NCI-H460 (cell line): ENCODE measurements at places on chromosomes 5 and 9. TPM values are rescaled to one million over a fixed set of nuclear protein-coding genes. Genes with fewer than 3 reads are reported as not detected.

Gene RHOBTB3
- 148 and 149 TPM in 2 replicates for total RNA-seq

Gene RNF224
- not detected in 2 replicates for total RNA-seq

Gene LECT2
- not detected in 2 replicates for total RNA-seq

Gene DELE1
- total RNA-seq = 78.5 and 79.5 TPM in 2 replicates

Gene PRRC2B
- 77.5 and 83.8 TPM in 2 replicates for total RNA-seq

Gene DRD1
- not detected in 2 replicates for total RNA-seq

Gene PAPPA
- total RNA-seq = 43.0 and 43.5 TPM in 2 replicates

Gene DBH
- total RNA-seq = not detected in 2 replicates

Gene RANBP3L
- total RNA-seq = 0.17 TPM in 1 of 2 replicates, not detected in the other

Gene ADAMTS16
- total RNA-seq = not detected in 2 replicates

Gene CDC25C
- total RNA-seq = 21.5 and 24.3 TPM in 2 replicates

Gene CTSL
- total RNA-seq = 1,987 and 2,122 TPM in 2 replicates

Gene PLCXD3
- total RNA-seq = not detected in 2 replicates

Gene LCN15
- total RNA-seq = not detected in 2 replicates

Gene PCDHGA4
- total RNA-seq = 0.79 and 1.3 TPM in 2 replicates

Gene FKBP15
- total RNA-seq = 15.7 and 16.8 TPM in 2 replicates

Gene DDX4
- total RNA-seq = 0.14 TPM in 1 of 2 replicates, not detected in the other
